ENCODE measurements at places on chromosomes 13 and 19.

GRCh38 chr19:57078802-57079201 lies 41.0 kb upstream of the USP29 start:
- DNase-seq, result no peak

GRCh38 chr13:45538382-45538781 lies 73.6 kb downstream of the COG3 start:
- no peak for DNase-seq

- no peak for DNase-seq
Observed at GRCh38 chr13:41563984-41564365, 106.6 kb downstream of the RGCC start.

DNA sequence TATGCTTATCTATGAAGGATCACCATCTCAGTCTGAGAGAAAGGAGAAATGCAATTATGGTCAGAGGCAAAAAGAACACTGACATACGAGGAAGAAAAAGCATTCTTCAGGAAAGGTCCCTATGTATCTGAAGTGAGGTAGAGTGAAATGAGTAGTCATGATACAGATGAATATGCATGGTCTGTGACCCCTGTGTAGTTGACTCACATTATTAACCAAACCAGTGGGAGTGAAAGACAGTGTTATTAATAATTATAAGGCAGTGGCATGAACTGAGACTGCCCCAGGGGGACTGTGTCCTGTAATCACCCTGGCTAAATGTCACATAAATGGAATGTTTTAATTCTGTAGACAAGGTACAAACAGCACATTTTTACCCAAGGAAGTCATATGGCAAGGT lies 1320.2 kb upstream of the PCDH9 start:
- no peak for DNase-seq

- DNase-seq, result peak; percentile 15
Observed at GRCh38 chr13:98370806-98371515, 193.9 kb upstream of the RNF113B start.

Data from NCI-H187 treated with DMSO at 0.1 percent for 48 hours (cell line).